Hepatocyte (in vitro differentiated cells): ENCODE measurements at places on chromosomes 11 and 22. TPM values are rescaled to one million over a fixed set of nuclear protein-coding genes. Genes with fewer than 3 reads are reported as not detected.

HORMAD2 gene
- total RNA-seq: not detected in 2 replicates

MMP13 gene
- 0.57 TPM in 1 of 2 replicates, not detected in the other for total RNA-seq

PLCB3 gene
- total RNA-seq: 21.1 and 23.5 TPM in 2 replicates

OR8G1 gene
- not detected in 2 replicates for total RNA-seq

OR2D2 gene
- total RNA-seq: 0.24 and 0.30 TPM in 2 replicates

IGSF9B gene
- total RNA-seq: 0.30 and 0.32 TPM in 2 replicates

LRRC56 gene
- total RNA-seq: 0.64 and 1.6 TPM in 2 replicates

HPX gene
- 361 and 367 TPM in 2 replicates for total RNA-seq

LGR4 gene
- 108 and 115 TPM in 2 replicates for total RNA-seq

GAL gene
- total RNA-seq: 0.44 and 1.7 TPM in 2 replicates

SCGB1A1 gene
- not detected in 2 replicates for total RNA-seq

PI4KA gene
- total RNA-seq: 59.1 and 62.2 TPM in 2 replicates

GPR83 gene
- 0.08 TPM in 1 of 2 replicates, not detected in the other for total RNA-seq

RNH1 gene
- total RNA-seq: 87.5 and 105 TPM in 2 replicates

CHST1 gene
- 1.3 and 2.9 TPM in 2 replicates for total RNA-seq
